Activated T-helper 1 cell treated with Interleukin-2 at 50 U/mL for 16 hours (primary cell): ENCODE measurements at places on chromosomes 6 and 20.

DNA sequence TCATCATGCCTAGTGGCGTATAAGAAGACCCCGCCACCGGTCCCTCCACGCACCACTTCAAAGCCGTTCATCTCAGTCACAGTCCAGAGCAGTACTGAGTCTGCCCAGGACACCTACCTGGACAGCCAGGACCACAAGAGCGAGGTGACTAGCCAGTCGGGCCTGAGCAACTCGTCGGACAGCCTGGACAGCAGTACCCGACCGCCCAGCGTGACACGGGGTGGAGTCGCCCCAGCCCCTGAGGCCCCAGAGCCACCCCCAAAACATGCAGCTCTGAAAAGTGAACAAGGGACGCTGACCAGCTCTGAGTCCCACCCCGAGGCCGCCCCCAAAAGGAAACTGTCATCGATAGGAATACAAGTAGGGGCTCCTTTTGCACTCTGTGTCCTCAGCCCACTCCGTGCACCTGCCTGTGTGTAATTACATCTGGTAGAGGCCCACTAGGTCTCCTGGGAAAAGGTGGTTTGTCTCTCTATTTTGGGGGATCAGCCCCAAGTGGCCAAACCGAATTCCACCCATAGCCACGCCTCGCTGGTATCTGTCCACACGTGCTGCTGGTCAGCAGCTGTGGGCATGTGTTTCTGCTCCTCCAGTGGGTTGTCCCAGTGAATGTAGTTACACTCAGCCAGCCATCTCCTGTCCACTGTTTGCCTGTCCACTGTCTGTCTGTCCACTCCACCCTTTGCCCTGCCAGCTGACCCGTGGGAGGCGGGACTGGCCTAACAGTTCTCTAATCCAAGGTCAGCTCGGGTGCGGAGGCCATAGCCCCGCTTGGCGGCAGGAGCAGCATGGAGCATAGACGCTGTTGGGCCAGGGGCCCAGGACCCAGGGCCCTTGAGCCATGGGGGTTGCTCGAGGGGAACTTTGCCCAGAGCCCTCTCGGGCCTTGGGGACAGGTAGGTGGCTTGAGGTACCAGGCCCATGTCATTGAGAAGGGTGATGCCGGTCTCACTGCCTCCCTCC lies 44.3 kb upstream of the MYL9 start:
- DNase-seq = no peak

- no peak for DNase-seq
These were observed 248.5 kb downstream of the ATXN1 start for GRCh38 chr6:16512544-16513290.

DNA sequence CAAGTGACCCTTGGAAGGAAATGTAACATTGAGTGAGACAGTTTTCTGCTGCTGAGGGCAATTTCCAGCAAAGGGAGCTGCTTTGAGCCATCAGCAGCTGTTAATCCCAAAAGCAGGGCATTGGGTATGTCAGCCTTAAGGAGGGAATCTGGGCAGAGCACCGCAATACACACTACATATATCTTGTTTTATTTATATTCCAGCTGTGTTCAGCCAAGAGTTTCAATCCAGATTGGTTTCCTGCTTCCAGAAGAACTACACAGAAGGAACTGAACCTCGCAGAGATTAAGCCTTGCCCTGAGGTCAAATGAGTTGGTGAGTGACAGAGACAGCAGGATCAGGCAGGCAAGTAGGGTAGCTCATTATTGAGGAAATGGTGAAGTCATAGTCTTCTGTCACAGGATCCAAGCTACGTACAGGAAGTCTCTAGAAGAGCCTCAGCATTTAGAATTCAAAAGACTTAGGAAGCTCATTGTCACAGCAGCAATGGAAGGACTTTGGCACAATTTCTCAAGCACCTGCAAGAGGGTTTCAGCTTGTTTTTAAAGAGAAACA lies 109.9 kb upstream of the HEY2 start:
- no peak for DNase-seq

DNA sequence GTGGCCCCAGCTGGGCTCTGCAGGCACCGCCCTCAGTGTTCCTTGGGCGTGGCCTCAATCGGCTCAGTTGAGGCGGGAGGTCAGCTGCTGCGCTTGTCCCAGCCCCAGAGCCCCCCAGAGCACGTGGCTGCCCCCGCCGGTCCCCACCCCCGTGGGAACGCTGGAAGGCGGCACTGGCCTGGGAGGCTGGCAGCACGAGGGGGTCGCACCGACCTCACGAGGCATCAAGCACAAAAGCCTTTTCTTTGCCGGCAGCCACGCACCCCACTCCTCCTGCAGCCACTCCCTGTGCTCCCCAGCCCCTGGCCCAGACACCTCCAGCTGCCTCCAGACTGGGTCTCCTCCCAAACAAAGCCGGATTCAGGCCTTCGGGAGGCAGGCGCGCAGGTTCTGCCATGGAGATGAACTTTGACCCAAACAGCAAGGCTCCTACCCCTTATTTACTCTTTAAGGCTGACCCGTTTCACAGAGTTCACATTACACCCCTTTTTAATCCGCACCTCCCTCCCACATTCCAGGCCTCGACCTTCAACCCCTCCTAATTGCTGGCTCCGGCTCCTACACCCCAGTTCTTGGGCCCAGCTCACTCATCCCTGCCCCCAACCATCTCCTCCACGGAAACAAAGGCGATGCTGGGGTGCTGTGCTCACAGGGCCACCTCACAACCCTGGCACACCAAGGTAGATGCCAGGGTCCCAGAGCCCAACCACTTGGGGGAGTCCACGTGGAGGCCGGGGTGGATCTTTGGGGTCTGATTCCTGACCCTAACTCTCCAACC lies 111.7 kb downstream of the NOL4L start:
- no peak for DNase-seq

DNA sequence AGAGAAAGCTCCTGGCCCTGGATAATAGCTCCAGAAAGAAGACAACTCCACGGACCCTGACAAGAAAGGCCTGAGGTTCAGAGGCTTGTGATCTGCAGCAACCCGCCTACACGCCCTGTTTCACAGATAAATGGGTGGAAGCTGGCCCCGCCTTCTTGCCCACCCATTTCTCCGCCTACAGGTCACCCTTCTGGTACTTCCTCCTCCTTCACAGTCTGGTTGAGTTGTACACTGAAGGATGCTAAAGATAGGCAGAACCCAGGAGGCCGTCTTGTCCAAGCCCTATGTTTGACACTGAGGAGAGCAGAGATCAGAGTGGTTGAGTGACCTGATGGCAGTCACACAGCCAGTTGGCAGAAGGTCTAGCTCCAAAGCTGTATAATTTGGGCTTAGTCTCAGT lies 34.2 kb upstream of the MDGA1 start:
- peak; percentile 3 for DNase-seq

DNA sequence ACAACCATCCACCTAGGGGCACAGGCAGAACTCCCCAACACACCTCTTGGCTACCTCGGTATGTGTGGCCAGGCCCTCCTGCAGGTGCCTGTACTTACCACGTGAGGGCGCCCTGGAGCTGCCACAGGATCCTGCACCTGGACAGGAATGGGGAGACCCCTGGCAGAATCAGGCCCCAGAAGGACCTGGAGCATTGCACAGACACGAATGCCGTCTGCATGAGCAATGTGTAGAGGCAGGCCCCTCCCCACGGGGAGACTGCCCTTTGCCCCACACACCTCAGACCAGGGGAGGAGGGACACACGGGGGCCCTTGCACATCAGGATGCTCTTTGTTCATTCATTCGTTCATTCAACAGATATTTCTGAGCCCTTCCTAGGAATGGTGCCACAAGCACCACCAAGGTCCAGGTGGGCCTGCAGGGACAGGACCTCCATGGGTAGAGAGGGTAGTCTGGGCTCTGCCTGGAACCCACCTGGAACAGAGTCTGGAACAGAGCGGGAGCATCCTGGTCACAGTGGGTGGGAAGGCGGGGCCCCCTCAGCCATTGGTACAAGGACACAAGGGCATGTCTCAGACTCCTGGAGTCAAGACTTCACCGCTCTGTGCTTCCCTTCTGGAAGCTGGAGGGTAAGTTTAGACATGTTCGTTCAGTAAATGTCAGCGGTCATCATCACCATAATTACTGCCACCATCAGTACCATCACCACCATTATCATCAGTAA lies 32.3 kb downstream of the YTHDF1 start:
- no peak for DNase-seq

GRCh38 chr6:148578837-148579565 lies 167.8 kb upstream of the UST start:
- DNase-seq = no peak

DNA sequence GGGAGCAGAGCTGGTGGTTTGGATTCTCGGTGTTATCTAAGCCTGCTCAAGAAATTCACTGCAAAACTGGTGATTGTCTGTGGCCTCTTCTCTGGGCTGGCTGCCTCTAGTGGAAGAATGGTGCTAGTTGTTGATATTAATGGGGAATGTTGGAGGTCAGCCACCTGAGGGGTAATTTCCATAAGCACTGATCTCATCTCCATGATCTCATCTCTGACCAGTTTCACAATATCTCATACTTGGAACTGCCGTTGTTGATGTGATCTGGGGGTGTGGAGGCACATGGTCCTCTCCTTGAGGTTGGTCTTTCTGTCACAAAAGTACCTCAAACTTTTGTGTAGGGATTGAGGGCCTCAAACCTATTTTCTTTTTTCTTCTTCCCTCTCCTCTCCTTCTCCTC lies 102.6 kb downstream of the CD109 start:
- DNase-seq = no peak

GRCh38 chr20:38947931-38948362 lies 14.2 kb upstream of the DHX35 start:
- DNase-seq = no peak
